GM23338 (cell line): ENCODE measurements at places on chromosomes 12 and 14. TPM values are rescaled to one million over a fixed set of nuclear protein-coding genes. Genes with fewer than 3 reads are reported as not detected.

GRCh38 chr14:70890826-70891659 lies 16.2 kb upstream of the PCNX1 start:
- DNase-seq = no peak

HSPA2 gene
- 86.1 and 88.5 TPM in 2 replicates for polyA plus RNA-seq

IL31 gene
- not detected in 2 replicates for polyA plus RNA-seq

GRCh38 chr14:21999402-21999801 lies 325.8 kb upstream of the OR4E1 start:
- DNase-seq = no peak

- DNase-seq = no peak
Observed at GRCh38 chr14:90750191-90750590, 66.0 kb downstream of the TTC7B start.

DNA sequence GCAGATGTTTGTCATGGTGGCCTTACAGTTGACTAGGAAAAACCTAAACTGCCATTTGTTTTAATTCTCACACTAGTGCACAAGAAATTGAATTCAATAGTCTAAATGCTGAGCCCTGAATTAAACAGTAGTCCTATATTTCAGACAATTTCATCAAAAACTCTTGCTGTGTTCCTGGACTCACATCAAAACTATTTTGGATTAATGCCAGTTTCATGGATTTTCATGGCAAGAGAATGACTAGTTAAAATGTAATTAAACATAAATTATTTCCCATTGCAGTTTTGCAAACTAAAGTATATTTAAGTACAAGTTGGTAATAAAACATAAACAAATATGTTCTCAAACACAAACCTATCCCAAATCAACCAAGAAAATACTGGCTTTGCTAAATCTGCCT lies 468.0 kb upstream of the PRICKLE1 start:
- DNase-seq = no peak

GRCh38 chr12:69440016-69440415 lies 30.2 kb upstream of the FRS2 start:
- DNase-seq = no peak

DNA sequence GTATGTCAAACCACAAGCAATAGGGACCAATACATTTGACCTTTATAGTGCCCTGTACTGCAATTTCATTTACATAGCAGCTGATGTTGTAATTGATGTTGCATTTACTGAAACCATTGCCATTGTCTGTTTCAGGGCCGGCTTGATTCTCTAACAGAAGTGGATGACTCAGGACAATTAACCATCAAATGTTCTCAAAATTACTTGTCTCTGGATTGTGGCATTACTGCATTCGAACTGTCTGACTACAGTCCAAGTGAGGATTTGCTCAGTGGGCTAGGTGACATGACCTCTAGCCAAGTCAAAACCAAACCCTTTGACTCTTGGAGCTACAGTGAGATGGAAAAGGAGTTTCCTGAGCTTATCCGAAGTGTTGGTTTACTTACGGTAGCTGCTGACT lies 216.0 kb downstream of the AKAP6 start:
- DNase-seq = no peak

TAC3 gene
- 35.1 and 37.5 TPM in 2 replicates for polyA plus RNA-seq

DNA sequence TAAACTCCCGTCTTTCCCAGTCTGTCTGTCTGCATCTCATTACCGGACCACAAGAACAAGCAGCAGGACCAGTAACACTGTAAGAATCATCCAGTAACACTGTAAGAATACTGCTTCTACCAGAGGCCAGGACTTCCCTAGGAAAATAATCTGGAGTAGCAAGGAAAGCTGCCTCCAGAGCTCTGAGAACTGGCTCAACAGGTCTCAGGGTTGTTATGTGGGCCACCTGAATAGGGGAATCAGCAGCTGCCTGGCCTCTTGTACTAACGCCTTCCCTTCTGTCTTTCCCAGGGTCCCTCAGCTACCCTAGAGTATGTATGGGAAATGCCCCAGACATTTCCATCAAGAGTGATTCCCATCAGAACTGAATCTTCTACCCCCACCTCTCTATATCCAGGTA lies 954 bp upstream of the SLC39A2 start:
- peak; percentile 20 for DNase-seq

DNA sequence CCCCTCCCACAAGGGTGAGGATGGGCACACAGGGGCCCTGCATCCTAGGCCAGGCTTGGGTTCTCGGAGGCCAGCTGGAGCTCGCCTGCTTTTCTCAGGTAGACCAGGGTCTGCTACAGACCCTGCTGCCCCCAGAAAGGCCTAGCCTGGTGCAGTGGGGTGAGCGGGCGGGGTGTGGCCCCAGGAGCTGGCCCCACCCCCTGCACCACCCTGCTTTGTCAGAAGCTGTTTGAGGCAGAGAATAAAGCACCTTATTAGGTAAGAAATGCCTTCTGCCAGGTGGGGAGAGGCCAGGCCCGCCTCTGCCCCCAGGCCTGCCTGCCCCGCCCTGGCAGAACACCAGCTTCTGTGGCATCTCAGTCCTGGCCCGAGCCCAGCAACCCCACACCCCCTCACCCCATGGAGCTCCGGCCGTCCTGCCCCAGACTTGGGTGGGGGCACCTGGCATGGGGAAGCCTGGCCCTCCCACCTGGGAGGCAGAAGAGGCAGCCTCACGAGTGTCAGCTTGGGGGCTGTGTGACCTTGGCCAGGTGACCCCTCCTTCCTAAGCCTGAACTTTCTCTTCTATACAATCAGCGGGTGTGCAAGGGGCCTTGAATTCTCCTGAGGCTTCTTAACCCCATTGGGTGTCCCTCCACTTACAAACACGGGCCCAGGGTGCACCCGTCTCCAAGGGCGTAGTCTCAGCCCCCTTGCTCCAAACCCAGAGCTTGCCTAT lies 43.2 kb downstream of the KRT80 start:
- peak; percentile 56 for DNase-seq

- DNase-seq = peak; percentile 85
Observed at GRCh38 chr12:127145929-127146789, 1120.8 kb upstream of the TMEM132C start.

DNA sequence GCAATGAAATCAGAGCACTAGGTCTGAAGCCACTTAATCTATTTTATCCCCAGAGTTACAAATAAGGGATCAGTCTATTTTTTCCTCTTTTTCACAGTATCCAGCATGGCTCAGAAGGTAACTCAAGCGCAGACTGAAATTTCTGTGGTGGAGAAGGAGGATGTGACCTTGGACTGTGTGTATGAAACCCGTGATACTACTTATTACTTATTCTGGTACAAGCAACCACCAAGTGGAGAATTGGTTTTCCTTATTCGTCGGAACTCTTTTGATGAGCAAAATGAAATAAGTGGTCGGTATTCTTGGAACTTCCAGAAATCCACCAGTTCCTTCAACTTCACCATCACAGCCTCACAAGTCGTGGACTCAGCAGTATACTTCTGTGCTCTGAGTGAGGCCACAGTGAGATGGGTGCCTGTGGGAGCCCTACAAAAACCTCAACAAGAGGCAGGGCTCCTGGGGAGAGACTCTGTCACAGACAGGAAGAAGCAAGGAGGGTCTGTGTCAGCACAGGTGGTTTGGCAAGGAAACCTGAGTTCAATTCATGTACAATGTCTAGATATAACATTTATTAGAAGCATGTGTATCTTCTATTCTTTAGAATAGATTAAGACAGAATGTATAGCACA lies 334.3 kb upstream of the OR4E1 start:
- no peak for DNase-seq

AQP6 gene
- polyA plus RNA-seq = 0.08 TPM in 1 of 2 replicates, not detected in the other

DNA sequence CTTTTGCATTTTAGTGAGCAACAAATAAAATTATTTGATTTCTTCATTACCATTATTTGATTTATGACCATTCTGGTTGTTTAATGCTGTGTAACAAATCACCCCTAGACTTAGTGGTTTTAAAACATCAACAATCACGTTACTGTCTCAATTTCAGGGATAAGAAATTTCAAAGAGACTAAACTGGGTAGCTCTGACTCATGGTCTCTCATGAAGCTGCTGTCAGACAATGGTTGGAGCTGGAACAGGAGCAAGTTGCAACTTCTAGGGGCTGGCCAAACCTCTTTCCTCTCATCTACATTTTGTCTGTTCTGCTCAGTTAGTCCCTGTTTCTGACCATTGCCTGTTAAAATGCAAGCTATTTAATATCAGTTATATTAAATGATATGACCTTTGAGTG lies 517.0 kb downstream of the KCNH5 start:
- DNase-seq = no peak

GRCh38 chr12:108857158-108857407 lies 300 bp downstream of the SSH1 start:
- DNase-seq = no peak

EML5 gene
- 0.16 and 0.18 TPM in 2 replicates for polyA plus RNA-seq

ADCY4 gene
- polyA plus RNA-seq = 0.40 and 0.68 TPM in 2 replicates
